HL-60 (cell line): ENCODE measurements at places on chromosomes 3 and 15.

- no peak for DNase-seq
Measured at GRCh38 chr3:27708250-27708649, 13.9 kb downstream of the EOMES start.

GRCh38 chr3:119768668-119769393 is 13.1 kb upstream of the NR1I2 start:
- no peak for DNase-seq

- no peak for DNase-seq
Measured at GRCh38 chr3:134517791-134518190, 31.9 kb downstream of the CEP63 start.

GRCh38 chr15:41564286-41564959 is 5.4 kb downstream of the TYRO3 start:
- no peak for DNase-seq

DNA sequence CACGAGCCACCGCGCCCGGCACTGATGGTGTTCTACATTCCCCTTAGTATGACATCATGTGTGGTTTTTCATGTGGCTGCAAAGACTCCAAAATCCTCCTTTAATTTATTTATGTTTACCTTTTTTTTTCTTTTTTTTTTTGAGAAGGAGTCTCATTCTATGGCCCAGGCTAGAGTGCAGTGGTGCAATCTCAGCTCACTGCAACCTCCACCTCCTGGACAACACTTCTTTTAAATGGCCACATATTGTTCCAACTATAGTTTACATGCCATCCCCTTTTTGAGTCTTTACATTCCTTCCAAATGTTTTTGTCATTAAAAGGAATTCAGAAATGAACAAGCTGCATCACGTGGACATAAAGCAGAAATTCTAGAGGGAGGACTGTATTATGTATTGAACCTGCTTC is 10.3 kb upstream of the CDV3 start:
- no peak for DNase-seq

DNA sequence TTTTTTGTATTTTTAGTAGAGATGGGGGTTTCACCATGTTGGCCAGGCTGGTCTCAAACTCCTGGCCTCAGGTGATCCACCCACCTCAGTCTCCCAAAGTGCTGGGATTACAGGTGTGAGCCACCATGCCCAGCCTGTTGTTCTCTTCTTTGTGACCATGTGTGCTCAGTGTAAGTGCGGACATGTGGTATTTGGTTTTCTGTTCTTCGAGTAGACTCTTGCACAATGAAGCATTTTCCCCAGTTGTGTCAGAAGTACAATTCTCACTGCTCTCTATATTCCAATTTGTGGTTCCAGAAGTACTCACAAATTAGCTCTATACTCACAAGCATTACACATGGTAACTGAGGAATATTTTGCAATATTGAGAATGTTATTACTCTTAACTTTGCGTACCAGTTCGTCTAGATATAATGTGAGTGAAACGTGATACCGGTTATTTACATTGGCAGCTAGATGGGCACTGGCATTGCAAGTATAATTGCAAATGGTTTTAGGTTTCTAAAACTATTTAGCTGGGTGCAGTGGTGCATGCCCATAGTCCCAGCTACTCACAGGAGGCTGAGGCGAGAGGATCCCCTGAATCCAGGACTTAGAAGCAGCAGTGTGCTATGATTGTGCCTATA is 34.2 kb upstream of the MTMR14 start:
- no peak for DNase-seq

DNA sequence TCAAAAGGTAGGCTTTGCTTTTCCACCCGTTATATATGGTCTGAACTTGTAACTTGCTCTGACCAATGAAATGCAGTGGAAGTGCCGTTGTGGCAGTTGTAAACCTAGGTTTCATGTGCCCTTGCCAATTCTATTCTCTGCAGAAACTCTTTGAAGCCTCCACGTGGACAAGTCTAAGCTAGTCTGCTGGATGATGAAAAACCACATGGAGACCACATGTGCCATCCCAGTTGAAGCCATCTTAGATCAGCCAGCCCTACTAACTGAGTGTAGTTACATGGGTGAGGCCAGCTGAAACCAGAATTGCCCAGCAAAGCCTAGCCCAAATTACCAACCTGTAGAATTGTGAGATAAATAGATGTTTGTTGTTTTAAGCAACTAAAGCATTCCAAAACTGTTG is 183.7 kb upstream of the KCNH8 start:
- DNase-seq: no peak

- no peak for DNase-seq
Measured at GRCh38 chr15:77753281-77753873, 120.7 kb upstream of the LINGO1 start.

DNA sequence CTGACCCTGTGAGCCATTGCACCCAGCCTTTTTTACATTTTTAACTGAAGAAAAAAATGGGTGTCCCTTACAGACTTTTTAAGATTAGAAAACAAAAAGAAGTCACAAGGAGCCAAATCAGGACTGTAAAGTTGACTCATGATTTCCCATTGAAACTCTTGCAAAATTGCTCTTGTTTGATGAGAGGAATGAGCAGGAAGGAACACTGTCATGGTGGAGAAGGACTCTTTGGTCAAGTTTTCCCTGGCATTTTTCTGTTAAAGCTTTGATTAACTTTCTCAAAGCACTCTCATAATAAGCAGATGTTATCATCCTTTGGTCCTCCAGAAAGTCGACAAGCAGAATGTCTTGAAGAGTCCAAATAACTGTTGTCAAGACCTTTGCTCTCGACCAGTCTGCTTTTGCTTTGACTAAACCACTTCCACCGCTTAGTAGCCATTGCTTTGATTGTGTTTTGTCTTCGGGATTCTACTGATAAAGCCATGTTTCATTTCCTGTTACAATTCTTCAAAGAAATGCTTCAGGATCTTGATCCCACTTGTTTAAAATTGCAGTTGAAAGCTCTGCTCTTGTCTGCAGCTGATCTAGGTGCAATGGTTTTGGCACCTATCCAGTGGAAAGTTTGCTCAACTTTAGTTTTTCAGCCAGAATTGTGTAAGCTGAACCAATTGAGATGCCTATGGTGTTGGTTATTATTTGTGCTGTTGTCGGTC is 369.4 kb downstream of the MAGI1 start:
- DNase-seq: no peak

- DNase-seq: no peak
Measured at GRCh38 chr3:4804161-4805058, 174.8 kb upstream of the BHLHE40 start.

GRCh38 chr3:132418916-132419315 is 1.6 kb downstream of the DNAJC13 start:
- peak; percentile 28 for DNase-seq

DNA sequence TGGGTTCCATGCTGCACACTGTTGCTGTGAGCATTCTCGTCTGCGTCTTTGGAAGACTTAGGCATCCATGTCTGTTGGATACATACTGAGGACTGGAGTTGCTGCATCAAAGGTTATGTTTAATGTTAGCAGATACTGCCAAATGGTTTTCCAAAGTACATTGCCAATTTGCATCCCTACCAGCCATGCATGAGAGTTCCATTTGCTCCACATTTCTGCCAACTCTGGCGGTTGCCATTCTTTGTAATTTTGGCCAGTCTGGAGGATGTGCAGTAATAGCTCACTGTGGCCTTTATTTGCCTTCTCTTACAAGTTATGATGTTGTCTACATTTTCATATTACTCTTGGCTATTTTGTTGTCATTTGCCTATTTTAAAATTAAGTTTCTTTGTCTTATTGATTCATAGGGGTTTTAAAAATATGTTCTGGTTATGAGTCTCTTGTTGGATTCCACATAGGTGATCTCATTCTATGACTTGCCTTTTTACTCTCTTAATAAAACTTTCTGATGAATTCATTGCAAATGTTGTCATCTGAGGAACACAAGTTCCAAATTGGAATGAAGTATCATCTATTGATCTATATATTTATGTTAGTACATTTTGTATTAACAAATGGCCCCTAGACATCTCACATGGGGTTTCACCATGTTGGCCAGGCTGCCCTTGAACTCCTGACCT is 42.1 kb downstream of the FBLN2 start:
- DNase-seq: no peak

GRCh38 chr15:31799715-31800321 is 230.5 kb upstream of the CHRNA7 start:
- no peak for DNase-seq

- DNase-seq: no peak
Measured at GRCh38 chr15:79051941-79052731, 38.4 kb downstream of the RASGRF1 start.

- DNase-seq: no peak
Measured at GRCh38 chr3:312160-312733, 115.7 kb downstream of the CHL1 start.

- DNase-seq: no peak
Measured at GRCh38 chr3:110099711-110100110, 762.4 kb upstream of the DPPA4 start.

- DNase-seq: no peak
Measured at GRCh38 chr3:21927261-21927660, 176.3 kb upstream of the ZNF385D start.

DNA sequence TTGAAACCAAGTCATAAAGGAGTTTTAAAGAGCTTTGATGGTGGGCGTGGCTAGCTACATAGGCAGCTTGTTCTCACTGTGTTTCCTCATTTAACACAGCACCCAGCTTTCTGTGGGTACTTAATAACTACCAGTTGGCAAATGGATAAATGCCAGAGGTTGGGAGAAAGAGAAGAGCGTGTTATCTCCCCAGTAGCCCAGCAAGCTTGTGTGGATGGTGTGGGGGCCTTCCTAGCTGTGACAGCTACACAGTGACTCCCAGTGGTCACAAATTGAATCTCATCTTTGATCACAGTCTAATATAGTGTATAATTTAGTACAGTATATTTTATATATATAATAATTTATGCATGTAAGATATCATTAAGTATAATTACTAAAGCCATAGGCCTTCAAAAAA is 984.1 kb downstream of the EPHA3 start:
- DNase-seq: no peak

DNA sequence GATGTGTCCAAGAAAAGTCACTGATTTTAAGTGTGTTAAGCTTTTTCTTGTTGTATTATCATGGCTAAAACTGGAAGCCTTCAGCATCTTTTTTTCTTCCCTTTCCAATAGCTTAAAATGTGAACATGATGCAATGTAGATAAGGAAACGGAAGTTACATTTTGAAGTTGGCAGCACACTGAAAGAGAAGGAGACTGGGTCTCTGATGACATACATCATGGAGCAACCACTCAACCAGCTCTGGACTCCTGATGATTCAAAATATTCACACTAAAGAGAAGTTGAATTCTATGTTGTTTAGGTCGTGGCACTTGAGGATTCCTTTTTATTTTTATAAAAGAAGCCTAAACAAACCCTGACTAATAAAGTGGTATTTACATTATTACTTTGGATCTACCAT is 488.3 kb upstream of the ALCAM start:
- peak; percentile 87 for DNase-seq

- DNase-seq: no peak
Measured at GRCh38 chr3:11563159-11563864, 80.4 kb downstream of the VGLL4 start.

GRCh38 chr15:27491666-27492621 is 521.0 kb downstream of the GABRG3 start:
- no peak for DNase-seq

DNA sequence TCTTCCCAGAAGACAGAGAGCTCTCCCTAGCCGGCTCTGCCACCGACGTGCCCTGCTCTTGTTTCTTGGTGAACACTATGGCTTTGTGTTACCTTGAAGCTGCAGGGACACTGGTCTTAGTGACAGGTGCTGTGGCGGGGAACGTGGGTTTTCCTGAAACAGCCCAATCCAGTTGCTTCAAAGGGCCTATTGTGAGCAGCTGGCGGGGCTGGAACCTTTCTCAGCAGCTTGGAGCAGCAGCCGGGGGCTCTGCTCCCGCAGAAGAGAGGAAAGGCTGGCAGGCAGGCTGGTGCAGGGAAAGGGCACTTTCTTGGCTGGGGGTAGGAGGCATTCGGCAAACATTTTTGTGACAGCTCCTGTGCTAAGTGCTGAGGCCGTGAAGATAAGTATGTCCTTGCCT is 12.8 kb downstream of the MYZAP start:
- no peak for DNase-seq

GRCh38 chr3:142120707-142121106 is 28.6 kb downstream of the TFDP2 start:
- no peak for DNase-seq

DNA sequence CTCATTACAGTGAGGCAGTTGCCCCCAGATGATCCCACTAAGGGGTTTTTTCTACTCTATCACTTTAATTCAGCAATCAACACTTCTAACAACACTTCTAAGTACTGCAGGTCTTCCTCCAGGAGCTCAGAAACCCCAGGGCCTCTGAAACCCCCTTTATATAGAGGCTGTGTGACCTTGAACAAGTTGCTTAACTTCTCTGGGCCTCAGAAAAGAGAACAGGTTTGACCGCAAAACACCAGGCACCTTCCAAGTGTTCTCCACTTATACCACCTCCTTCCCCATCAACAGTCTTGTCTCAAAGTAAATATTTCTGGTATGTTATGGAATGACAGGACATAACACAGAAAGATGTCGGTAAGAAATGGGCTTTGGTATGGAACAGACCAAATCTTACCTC is 85.7 kb upstream of the WNT5A start:
- DNase-seq: no peak

DNA sequence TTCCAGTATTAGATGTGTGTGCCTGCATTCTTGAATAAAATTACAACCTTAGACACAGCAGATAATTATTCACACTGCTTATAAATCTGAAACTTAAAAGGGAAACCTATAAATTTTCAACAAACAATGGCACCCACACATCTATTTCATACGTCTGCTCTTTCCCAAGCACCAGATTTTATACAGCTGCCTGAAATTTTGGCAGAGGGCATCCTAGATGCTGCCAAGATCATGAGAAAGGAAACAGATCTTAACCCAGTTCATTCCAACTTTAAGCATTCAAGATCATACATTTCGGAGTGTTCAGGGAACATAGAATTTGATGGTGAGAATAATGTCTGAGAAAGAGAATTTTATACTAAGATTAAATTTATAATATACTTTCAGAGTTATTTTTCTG is 53.1 kb downstream of the CLDN1 start:
- DNase-seq: no peak

DNA sequence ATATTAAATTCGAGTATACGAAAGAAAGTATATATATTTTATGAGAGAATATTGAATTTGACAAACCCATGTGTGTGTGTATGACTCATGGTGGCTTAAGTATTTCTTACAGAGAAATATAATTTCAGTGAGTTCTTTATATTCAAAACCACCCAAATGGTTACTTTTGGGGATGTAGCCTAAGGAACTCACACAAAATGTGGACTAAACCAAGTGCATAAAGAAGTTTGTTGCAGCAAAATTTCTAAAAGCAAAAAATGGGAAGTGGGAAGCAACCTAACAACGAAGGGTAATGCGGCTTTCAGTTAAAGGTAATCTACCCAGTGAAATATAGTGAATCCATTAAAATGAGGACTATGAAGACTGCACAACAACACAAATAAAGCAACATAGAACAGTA is 277.1 kb downstream of the EDEM1 start:
- DNase-seq: no peak
